ENCODE measurements at places on chromosomes 6 and 20.

DNA sequence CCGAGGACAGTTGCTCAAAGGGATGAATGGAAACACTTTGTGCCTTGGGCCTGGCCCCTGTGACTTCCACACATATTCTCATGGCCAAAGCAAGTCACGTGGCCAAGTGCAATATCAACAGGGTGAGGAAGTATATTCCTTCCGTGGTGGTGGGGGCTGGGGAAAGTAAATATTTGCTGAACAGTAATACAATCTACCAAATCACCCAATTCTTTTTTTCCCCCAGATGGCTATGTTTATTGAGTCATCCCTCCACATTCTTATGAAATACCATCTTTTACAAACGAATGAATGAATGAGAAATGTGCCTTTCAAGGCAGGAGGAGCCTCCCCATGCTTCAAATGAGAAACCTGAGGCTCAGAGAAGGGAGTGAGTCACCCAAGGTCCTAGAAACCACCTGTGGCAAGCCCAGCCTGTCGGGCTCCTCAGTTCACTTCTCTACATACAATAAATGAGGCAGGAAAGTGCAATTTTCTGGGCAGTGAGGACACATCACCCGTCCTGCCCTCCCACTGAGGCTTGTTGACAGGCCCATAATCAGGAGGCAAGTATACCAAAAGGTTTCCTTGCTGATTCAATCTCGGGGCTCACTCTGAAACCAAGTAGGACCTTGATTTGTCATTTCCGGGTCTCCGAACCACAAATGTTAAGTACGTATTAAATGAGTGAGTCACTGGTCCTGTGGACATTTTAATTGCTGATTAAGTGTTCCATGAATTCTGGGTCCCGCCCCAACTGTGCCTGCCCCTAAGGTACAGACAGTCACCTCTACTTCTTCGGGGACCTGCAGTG is 25.3 kb upstream of the TOP1 start:
- DNase-seq = peak; percentile 75

DNA sequence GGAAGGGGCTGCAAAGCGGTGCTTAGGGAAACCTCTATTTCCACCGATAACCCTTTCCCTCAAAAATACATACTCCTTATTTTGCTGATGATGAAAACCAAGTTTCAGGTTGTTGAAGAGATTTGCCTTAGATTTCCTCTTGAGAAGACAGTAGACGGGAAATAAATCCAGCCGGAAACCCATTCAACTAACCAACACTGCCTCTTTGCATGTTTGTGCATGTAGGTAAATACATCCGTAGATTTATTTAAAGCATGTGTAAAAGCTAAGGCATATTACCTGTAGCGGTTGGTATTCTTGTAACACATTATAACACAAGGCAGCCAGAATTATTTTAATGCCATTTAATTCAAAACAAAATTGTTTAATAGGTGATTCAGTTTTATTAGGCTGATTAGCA is 136.3 kb upstream of the SLC22A23 start:
- no peak for DNase-seq

- DNase-seq = peak; percentile 26
Observed at GRCh38 chr20:22652681-22653588, 68.6 kb upstream of the FOXA2 start.

GRCh38 chr6:11035616-11036350 is 8.3 kb downstream of the ELOVL2 start:
- no peak for DNase-seq

DNA sequence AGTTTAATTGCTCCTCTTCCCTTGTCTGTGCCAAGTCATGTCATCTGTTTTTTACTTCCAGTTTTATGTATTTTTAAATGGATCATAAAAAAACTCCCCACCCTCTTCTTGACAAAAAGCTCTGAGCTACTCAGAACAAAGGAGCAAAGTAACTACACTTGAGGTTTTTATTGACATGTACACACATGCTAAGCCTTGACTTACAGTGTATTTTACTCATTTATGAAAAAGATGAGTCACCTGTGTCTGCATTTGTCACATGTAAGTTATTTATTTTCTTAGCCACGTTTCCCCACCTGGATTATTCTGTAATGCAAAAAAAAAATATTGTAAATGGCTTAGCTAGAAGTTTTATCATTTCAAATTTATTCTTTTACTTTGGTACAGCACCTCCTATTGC is 628.8 kb upstream of the SLC35B3 start:
- no peak for DNase-seq

All from left colon (tissue), 2 donors.